Thoracic aorta (tissue), 2 donors: ENCODE measurements at places on chromosomes 5 and 9. TPM values are rescaled to one million over a fixed set of nuclear protein-coding genes. Genes with fewer than 3 reads are reported as not detected.

GRCh38 chr9:110030632-110031031 is 177.3 kb downstream of the C9orf152 start:
- H3K36me3 ChIP-seq, result no peaks in the 10 kb centered on the region
- H3K4me1 ChIP-seq, result peaks cover 49% of the 10 kb centered on the region
- no peak for DNase-seq
- H3K27me3 ChIP-seq, result no peaks in the 10 kb centered on the region

DNA sequence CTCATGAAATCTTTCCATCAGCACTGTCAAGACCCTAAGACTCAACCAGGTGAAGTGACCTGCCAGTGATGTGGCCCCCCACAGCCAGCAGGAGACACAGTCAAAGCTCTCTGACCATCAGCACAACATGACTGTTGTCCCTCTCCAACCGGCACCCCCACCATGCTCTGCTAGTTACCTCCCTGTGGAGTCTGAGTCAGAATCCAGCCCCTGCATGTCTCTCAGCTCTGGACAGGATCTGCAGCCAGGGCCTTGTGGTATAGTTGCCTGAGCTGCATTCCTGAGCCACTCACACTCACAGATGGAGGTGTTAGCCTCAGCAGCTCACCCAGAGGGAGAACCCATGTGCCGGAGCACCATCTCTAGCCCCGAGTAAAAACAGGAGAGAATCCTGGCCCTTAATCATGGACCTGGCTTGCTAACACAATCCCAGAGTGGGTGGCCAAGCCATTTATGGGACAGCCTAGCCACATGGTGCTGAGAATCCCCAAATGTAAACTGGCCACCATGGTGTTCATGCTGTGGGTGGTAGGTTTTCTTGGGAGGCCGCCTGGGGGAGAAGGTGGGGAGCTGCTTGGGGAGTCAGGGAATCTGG is 237.8 kb downstream of the PAPPA start:
- H3K27ac ChIP-seq, result no peak overlapping the region
- H3K4me1 ChIP-seq, result no peaks in the 10 kb centered on the region
- no peak overlapping the region for H3K4me3 ChIP-seq
- no peaks in the 10 kb centered on the region for H3K27me3 ChIP-seq

DNA sequence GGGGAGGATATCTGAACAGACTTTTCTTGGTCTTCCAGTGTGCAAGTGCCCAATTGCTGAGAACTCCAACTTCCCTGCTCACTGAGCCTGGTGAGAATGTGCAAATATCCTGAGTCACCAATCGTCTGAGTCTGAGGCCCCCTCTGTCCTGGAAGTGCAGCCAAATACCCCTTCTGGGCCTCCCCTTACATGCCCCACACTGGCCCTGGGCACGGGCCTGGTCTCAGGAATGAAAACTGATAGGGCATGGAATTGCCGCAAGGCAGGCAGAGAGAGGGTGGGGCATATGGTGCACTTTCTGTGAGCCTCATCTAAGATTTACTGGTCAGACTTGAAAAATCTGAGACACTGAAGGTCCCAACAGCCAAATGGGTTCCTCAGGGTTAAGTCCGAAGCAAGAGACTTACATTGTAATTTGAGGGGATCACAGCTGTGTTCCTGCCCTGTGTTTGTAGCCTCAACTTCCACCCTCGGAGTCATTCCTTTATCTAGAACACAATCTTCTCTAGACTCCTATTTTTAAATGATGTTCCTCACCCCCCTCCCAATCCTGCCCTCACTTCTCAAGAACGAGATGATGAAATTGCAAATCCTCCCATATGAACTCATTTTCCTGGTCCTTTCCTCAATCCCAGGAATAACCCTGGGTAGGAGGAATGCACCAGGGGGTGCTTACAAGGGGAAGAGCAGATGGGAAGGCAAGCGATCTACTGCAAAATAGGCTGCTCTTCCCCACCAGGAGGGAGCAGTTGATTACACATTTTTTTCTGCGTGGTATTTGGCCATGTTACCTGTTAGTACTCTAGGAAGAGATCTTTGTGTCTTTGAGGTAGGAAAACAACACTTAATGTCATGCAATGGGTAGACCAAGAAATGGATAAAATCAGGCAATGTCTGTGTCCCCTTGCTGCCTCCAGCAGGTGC is 34.6 kb upstream of the ARHGAP26 start:
- H3K27ac ChIP-seq, result no peak overlapping the region
- no peaks in the 10 kb centered on the region for H3K27me3 ChIP-seq
- no peaks in the 10 kb centered on the region for H3K36me3 ChIP-seq
- H3K4me3 ChIP-seq, result no peak overlapping the region
- no peak for DNase-seq
- no peaks in the 10 kb centered on the region for H3K4me1 ChIP-seq

GRCh38 chr9:93128715-93129224 is 5.3 kb downstream of the NINJ1 start:
- H3K4me3 ChIP-seq, result no peak overlapping the region
- H3K36me3 ChIP-seq, result peaks cover 19% of the 10 kb centered on the region
- peak; percentile 1 for DNase-seq
- peaks cover 65% of the 10 kb centered on the region for H3K4me1 ChIP-seq
- no peaks in the 10 kb centered on the region for H3K27me3 ChIP-seq
- no peak overlapping the region for H3K27ac ChIP-seq

DNA sequence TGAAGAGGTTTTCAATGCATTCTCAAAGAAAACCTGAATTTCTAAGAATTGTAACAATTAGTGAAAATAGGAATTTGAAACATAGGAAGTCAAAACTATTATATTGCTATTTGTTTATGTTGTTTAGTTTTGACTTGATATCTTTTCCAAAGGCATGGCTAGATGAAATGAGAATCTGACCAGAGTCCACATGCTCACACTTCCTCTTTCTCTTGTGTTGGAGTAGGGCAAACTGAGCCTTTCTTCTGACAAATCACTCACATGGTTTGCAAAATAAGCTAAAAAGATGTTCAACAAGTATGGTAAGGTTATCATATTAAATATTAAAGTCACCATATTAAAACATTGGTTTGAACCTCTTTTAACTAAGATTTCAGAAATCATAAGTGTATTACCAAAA is 512.6 kb downstream of the ISL1 start:
- no peak overlapping the region for H3K27ac ChIP-seq
- no peaks in the 10 kb centered on the region for H3K27me3 ChIP-seq
- H3K36me3 ChIP-seq, result no peaks in the 10 kb centered on the region

- H3K27ac ChIP-seq, result no peak overlapping the region
- DNase-seq, result no peak
- no peak overlapping the region for H3K4me3 ChIP-seq
- no peaks in the 10 kb centered on the region for H3K27me3 ChIP-seq
- no peaks in the 10 kb centered on the region for H3K36me3 ChIP-seq
Observed at GRCh38 chr9:19510907-19511306, 102.1 kb downstream of the ACER2 start.

The SLC46A2 gene
- 2.0 TPM for total RNA-seq

The TAF11L10 gene
- total RNA-seq, result not detected

The SLC4A9 gene
- not detected for total RNA-seq

The CCL27 gene
- not detected for total RNA-seq
